ENCODE measurements at places on chromosomes 1 and 21.

- DNase-seq, result no peak
These were observed 7.5 kb downstream of the TNFSF18 start for GRCh38 chr1:173043253-173043652.

DNA sequence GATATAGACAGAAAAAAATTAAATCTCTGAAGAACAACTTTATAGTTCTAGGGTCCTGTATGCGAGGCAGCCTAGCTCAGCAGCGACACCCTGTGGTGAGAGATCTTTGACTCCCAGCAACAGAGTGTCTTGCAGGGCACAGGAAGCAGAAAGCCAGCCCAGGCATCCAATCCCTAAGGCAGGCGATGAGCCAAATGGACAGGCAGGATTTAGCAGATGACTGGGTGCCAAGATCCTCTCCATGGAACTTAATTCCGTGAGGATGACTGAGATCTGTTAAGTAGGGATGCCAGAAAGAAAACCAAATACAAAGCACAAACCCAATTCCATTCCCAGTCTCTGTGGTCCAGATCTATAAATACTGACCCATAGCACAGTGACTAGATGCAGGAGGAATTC is 38.8 kb downstream of the HLCS start:
- peak; percentile 69 for DNase-seq

- no peak for DNase-seq
These were observed at the start of gene CLCNKB for GRCh38 chr1:16043521-16043920. Gene CLCNKB, plus strand, starts transcription at chr1:16043782. Its CDS starts 711 bp downstream, at chr1:16044493.

DNA sequence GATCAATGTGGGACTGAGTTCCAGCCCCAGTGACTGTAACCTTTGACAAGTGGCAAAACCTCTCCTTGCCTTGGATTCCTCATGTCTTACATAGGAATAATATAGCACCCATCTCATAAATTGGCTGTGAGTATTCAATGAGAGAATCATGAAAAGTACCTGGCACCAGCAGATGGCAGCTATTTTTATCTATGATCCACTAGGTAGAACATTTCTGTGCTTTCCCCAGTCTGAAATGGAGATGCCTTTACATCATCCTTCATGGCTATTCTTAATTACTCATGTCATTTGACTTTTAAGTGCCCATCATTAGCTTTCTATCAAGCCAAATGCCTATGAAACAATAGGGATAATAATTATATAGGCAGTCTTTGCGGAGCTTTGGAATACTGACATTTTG is 130.1 kb downstream of the TGFB2 start:
- DNase-seq, result no peak

GRCh38 chr1:64516301-64516700 is 46.4 kb downstream of the CACHD1 start:
- no peak for DNase-seq

DNA sequence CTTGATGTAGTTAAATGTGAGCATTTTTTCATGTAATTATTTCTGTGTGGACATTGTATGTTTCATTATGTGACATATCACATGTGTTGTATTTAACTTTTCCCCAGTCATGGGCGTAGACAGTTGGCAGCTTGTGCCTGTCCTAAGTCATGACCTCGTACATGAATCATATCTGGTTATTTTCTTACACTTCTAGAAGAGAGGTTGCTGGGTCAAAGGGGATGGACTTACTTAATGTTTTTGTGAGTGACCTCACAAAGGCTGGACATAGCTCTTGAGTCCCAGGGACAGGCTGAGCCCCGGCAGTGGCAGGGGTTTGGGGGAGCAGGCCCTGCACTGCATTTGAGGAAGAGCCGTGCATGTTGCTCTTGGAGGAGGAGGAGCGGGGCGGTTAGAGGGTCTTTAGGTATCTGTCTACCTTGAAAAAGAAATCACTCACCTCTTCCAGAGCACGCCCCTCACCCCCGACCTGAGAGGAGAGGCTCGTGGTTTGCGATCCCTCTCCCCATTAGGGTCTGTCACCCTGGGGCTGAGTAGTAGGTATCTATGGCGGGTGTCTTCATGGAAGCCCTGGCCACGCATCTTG is 16.4 kb downstream of the IFNGR2 start:
- DNase-seq, result no peak

- DNase-seq, result no peak
These were observed 667.1 kb upstream of the PKN2 start for GRCh38 chr1:88016947-88017346.

DNA sequence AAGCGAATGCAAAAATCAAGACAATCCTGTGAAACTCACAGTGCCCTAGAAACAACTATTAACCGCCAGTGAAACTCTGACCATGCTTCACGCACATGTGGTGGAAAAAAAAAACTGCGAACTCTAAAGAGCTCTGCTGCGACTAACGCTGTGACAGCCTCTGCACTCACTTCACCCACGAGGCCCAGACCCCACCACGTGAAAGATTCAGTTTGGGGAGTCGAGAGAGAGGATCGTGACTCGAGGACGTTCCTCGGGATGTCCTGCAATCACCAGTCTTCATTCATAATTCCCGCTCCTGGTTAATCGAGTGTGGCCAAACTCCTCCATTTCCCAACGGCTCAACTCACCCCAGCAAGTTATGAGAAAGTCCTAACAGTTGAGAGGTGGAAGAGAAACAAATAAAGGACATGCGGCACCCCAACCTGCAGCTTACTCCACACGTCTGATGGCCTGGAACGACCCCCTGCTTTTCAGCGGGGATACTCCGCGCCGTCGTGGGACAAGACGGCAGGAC is 1.1 kb downstream of the SERBP1 start:
- DNase-seq, result peak; percentile 73

- no peak for DNase-seq
These were observed 46.4 kb upstream of the TMEM51 start for GRCh38 chr1:15107058-15107687.

GRCh38 chr1:20698195-20698910 is 19.5 kb downstream of the KIF17 start:
- no peak for DNase-seq

GRCh38 chr1:58901008-58901407 is 117.2 kb upstream of the JUN start:
- no peak for DNase-seq

GRCh38 chr1:240732390-240732789 is 120.4 kb upstream of the GREM2 start:
- no peak for DNase-seq

GRCh38 chr1:180505732-180506335 is 3.5 kb upstream of the ACBD6 start:
- no peak for DNase-seq

- no peak for DNase-seq
These were observed 48.2 kb downstream of the IL12RB2 start for GRCh38 chr1:67355745-67356424.

- no peak for DNase-seq
These were observed 1.0 kb upstream of the EPS15 start for GRCh38 chr1:51519865-51520699.

Data from activated CD4-positive, alpha-beta T cell treated with anti-CD3 and anti-CD28 coated beads, Interleukin-2, amount 50 U/mL, for 24 hours (primary cell).